Activated CD4-positive, alpha-beta T cell treated with anti-CD3 and anti-CD28 coated beads, Interleukin-2, amount 50 U/mL, for 1 hour (primary cell): ENCODE measurements at places on chromosomes 2 and 18.

DNA sequence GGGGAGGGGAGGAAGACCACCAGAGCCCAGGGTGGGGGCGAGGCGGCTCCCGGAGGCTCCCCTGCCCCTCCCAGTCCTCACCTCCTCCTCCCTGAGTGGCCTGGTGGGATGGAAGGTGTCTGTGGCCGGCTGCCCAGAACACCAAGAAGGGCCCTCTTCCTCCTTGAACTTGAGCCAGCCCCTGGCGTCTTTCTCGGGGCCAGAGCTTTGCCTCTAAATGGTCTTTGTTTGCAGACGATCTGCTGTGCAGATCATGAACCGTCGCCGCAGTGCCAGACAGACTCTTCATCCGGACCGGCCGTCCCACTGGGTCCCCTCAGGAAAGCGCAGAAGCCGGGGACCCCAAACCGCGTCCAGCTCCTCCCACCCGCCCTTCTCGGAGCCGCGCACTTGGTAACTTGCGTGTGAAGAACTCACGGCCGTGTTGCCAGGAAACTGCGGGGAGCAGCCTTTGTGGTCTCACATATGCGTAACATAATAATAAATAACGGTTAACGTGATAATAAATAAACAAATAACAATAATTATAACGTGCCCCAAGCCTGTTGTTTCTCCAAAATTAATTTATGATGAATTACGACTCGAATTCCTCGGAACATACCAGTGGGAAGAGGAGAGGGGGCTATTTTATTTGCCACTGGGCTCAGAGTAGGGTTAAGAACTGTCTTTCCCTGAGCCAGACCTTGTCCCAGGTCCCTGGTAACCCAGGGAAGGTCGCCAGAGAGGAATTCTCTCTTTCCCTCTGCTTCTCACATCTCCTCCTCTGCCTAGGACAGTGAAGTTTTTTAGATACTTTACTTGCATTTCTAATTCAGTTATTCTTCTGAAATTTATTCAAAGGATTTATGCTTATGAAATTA, 41.0 kb downstream of the PTGR3 start:
- no peak for DNase-seq

- DNase-seq, result no peak
Observed at GRCh38 chr2:156343096-156343939, 10.8 kb upstream of the NR4A2 start.

DNA sequence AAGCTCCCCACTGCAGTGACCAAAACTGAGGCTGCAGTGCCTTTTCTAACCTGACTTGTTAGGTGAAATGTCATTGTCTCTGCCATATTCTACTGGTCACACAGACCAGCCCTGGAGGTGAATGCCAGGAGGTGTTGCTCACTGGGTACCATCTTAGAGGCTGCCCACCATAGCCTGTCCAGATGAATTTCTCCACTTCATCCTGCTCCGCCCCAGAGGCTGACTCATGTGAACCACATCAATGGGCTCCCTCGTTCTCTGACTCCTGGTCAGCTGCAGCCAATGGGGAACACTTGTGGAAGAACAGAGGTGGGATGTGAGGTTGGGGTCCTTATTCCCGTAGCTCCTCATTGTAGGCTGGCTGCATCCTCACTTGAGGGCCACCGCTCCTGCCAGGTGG, 3.4 kb upstream of the NARS1 start:
- no peak for DNase-seq

- DNase-seq, result no peak
Observed at GRCh38 chr2:218981881-218982585, 3.0 kb downstream of the FEV start.

DNA sequence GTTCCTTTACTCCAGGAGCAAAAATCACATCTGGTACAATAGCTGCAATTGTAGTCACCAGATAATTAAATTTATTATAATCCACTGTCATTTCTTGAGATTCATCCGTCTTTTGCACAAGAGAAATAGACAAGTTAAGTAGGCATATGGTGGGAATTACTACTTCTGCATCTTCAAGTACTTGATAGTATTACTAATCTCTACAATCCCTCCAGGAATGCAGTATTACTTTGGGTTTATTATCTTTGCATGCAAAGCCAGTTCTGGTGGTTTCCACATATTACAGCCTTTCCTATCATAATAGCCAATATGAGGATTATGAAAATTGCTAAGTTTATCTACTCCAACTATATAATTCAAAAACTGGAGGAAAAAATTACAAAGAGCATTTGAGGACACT, 254.1 kb downstream of the IKZF2 start:
- DNase-seq, result no peak

- no peak for DNase-seq
Observed at GRCh38 chr2:198314559-198315153, 510.3 kb downstream of the PLCL1 start.

DNA sequence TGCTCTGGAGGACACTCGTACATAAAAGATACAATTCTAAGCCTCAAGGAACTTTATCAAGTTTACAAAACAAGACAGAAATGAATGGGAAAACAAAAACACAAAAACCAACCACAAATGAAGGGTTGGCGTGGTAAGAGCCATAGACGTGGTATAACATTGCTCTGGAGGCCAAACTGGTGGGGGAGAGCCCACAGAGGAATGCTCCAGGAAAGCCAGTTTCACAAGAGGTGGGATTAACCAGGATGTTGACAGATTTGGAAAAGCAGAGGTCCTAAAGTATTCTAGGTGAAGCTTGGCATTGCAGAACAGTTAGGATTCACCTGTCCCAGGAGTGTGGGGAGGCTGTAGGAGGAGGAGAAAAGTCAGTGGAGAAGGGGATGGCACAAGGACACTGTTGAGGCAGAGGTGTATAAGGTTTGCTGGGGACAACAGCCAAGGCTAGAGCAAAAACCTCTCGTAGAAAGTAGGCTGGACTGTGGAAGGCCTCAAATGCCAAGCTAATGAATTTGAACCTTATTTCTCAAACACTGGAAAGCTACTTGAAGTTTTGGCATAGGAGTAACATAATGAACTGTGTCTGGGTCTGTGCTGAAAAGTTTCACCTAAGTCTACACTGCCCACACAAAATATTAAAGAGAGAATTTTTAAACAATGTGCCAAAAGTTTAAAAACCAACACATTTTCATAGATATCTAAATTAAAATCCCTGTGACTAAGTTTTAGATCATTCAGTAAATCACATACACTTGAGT, 135.1 kb downstream of the THADA start:
- DNase-seq, result no peak

DNA sequence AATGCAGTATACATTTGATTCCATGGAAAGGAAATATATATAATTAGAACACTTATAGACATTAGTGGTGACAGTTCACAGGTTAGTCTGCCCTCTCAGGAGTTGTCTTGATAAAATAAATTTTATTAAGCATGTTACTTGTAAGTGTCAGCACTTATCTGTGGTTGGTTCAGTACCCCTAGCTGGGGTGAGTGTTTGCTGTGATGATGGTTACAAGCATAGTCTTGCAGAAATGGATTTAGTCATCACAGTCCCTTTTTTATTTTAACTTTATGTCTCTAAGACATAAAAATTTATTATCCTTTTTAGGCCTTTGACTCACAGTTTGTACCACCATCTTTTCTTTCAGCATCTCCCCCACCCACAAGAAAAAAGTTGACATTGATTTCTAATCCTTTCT, 52.1 kb downstream of the NCK2 start:
- DNase-seq, result no peak

GRCh38 chr2:211503856-211504255, 947.5 kb downstream of the CPS1 start:
- no peak for DNase-seq

GRCh38 chr2:155035308-155035707, 336.8 kb downstream of the KCNJ3 start:
- DNase-seq, result no peak

DNA sequence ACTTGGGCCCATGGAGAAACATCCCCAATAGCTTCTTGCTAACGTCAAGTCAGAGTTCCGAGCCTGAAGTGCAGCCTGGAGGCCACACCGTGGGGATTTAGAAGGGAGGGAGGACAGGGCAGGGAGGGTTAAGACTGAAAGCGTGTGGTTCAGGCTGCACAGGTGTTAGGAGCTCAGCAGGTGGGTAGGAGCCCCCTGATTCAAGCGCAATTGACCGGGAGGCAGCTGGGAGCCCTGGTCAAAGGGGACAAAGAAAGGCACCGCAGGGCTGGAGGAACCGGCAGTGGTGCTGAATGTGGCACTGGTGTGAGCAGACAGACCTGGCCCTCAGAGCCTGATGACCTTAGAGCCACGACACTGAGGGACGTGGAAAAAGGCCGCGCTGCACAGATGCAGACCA, 149.6 kb downstream of the TMEM18 start:
- DNase-seq, result no peak

GRCh38 chr2:176582990-176583481, 313.8 kb downstream of the MTX2 start:
- DNase-seq, result no peak

- DNase-seq, result no peak
Observed at GRCh38 chr18:59758106-59758505, 60.9 kb upstream of the CCBE1 start.

- no peak for DNase-seq
Observed at GRCh38 chr2:118176601-118177000, 88.3 kb downstream of the INSIG2 start.

DNA sequence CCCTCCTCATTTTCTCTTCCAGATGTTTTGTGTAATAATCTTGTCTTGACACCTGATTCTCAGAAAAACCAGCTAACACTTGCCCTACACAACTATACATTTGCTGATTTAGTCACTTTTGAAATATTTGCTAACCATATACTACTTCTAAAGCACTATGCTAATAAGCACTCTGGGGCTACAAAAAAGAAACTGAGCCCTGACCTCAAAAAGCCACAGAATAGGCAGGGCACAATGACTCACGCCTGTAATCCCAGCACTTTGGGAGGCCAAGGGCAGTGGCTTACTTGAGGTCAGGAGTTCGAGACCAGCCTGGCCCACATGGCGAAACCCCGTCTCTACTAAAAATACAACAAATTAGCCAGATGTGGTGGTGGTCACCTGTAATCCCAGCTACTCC, 266.0 kb downstream of the RAD51AP2 start:
- no peak for DNase-seq

GRCh38 chr2:165056564-165056963, 101.2 kb upstream of the SLC38A11 start:
- DNase-seq, result no peak

DNA sequence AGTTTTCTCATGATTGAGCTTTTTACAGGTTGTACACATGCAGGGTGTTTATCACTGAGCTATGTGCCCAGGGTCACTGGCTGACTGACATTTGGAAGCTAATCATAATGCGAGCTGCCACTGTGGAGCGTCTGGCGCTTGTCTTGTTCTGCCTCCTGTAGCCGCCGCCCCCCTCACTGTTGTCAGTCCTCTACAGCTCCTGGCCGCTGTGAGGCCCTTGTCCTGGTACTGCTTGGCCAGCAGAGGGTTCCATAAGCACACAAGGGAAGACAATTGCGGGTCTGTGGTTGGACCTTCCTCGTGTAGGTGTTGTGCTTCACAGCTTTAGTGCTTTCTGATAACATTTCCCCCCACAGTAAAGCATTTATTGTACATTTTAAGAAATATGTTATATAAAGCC, 105.6 kb upstream of the LDLRAD4 start:
- DNase-seq, result no peak

DNA sequence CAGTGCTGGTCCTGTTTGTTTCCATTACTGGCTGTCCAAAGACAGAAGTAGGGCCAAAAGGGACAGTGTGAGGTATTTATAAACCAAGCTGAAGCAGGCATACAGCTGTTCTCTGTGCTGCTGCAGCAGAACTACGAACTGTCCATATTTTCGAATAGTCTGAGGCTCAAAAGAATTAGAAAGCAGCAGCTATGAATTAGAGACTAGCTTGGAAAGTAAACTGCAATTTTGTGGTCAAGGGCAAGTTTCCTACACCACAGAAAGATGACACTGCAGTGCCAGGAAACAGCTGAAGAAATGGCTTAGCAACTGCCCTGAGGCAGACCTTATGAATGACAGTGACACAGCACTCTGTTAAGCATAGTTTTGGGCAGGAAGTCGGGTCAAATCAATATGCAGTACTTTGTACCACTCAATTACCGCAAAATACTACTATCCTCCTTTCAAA, 125.3 kb downstream of the TMEM131 start:
- no peak for DNase-seq

DNA sequence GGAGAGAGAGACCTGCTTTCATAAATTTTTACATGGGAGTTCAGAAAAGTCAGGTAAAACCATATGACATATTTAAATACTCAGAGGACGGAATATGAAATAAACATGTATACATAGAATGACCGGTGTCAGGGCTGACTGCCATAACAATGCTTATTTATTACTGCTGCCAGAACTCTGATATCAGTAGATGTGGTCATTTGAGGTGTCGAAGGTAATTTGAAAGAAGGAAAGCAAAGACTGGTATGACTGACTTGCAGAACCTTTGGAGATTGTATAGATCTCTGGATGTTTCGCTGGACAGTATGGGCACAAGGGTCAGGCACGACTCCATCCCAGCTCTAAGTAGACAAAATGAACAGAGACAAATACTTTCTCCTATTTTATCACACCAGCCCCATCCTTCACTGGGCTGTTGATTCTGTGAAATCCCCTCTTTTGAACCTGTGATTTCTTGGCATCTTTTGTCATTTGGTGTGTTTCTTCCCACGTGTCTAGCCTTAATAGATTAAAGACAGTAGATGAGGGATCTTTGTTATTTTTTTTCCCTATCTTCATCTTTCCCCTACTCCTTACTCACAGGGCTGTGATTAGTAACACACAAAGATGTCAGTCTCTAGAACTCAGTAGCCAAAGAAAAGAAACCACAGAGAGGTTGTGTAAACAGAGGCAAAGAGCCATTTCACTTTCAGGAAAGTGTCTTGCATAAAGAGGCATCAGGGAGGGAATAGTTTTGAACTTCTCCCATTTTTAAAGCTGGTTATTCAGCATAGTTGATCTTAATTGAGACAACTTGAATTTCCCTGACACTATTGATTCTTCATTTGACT, 61.6 kb downstream of the ICOS start:
- no peak for DNase-seq

DNA sequence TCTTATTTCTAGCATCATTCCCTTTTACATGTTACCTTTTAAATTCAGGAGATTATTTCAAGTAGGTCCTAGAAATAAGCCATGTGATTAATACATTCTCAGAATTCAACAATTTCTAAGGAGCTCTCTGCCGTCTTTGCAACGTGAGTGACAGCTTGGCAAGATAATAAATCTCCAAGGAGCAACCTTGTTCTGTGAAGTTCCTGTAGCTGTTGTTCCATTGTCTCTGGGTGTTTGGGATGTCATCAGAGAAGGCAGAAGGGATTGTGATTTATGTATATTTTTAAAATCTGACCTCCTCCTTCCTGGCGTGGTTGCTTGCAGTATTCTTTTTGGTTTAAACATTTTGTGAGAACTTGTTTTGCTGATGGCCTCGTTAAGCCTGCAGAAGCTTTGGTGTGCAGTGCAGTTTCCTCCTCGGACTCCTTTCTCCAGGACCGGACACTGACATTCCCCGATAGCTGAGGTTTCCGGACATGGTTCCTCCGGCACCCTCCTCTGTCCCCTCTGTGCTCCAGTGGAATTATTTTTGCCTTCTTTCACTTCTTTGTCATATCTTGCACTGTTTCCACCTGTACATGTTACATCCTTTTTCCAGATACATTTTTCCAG, 33.7 kb downstream of the RAMP1 start:
- no peak for DNase-seq

GRCh38 chr2:169933124-169933711, 106.0 kb downstream of the UBR3 start:
- DNase-seq, result no peak

GRCh38 chr18:41893432-41893831, 61.6 kb upstream of the PIK3C3 start:
- DNase-seq, result no peak

GRCh38 chr2:234719116-234719716, 222.3 kb upstream of the ARL4C start:
- no peak for DNase-seq

- no peak for DNase-seq
Observed at GRCh38 chr2:42180300-42180699, 11.1 kb downstream of the EML4 start.

GRCh38 chr2:212181646-212182045, 357.0 kb downstream of the ERBB4 start:
- DNase-seq, result no peak
